Skeletal muscle cell (primary cell): ENCODE measurements at places on chromosomes 6 and 20.

DNA sequence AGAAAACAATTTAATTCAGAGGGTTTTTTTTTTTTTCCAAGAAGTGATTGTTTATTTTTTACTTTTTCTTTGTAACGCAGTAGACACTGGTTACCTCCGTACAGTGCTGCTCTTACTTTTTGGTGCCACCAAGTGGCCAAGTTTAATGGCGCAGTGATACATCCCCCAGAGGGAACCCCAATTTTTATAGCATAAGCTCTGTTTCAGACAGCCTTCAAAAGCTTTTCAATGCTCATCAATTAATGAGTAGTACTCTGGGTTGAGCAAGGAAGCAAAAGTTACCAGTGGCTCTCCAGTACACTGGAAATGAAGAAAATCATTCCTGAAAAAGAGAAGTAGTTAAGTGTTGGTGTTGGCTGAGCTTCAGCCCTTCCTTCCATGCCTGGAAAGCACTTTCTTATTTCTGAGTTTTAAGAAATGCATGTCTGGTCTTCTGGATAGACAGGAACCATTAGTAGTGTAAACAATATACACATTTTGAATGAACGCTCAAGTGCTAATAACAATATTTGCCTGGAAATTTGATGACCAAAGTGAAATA is 129.1 kb upstream of the SMLR1 start:
- no peak for DNase-seq

DNA sequence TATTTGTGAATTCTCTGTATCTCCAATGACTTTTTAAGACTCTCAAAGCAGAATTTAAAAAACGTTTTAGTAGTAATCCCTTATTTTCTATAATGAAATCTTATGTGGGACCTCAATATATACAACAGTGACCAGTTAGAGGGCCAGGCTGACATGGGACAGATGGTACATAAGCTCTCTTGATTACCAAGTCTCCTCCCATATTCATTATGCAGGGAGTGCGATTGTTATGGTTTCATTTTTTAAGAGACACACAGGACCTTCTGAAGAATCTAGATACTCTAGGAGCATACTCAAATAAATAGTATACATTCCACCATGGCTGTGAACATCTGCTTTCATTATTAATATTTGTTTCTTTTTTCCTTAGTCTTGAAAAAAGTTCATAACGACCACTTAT is 43.5 kb downstream of the GCLC start:
- no peak for DNase-seq

DNA sequence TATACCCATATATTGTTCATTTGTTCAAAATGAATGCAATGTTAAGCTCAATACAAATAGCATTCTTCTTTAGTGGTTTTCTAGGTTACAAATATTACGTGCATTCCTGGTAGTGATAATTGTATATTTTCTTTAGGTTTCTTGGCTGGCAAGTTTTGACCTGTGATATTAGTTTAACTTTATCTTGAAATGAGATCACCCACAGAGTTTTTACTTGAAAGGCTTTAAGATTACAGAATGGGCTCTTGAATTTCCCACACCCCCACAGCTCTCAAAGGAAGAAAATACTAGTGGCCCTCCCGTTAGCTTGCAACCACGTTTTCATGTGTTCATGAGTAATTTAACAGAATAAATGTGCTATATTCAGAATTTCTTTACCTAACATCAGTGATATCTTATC is 1315.5 kb upstream of the GJE1 start:
- DNase-seq: no peak

GRCh38 chr6:98843271-98844243 is 9.2 kb downstream of the POU3F2 start:
- DNase-seq: no peak

DNA sequence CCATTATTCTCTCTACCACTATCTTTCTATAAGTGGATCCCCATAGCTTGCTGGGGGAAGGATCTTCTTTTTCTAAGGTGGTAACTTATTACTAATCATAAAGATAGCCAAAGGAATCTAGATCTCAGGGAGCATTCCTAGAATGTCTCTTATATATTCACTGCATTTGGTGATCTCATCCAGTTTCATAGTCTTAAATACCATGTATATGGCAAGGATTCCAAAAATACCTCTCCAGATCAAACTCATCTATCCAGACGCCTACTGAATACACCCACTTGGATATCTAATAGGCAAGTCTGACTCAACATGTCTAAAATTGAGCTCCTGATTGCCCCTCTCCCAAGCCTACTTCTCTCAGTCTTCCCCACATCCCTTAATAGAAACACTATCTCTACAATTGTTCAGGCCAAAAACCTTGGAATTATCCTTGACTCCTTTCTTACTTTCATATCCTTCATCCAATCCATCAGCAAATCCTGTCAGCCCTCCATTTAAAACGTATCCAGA is 264.4 kb downstream of the HACE1 start:
- no peak for DNase-seq
